ENCODE measurements at places on chromosomes 7 and 10.

- DNase-seq: no peak
Observed at GRCh38 chr10:103543617-103544525, 50.4 kb downstream of the NEURL1 start.

DNA sequence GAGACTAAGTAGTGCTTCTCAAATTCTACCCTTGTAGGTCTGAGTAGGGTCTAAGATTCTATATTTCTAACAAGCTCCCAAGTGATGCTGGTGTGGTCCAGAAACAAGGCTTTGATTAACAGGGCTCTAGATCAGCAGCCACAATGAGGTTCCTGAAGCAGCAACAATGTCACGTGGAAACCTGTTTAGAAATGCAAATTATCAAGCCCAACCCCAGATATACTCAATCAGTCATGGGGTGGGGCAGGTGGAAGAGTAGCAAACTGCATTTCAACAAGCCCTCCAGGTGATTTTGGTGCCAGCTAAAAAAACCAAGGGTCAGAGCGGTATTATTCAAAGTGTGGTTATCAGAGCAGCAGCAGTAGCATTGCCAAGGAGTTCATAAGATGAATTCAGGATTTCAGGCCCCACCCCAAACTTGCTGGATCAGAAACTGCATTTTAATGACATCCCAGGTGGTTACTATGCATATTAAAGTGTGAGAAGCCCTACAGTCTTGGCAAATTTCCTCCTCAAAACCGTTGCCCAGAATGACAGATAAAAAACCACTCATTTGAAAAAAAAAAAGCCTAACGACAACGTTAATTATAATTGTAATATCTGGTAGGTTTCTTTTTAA is 199.2 kb downstream of the AHR start:
- DNase-seq: peak; percentile 43

- peak; percentile 90 for DNase-seq
Observed at GRCh38 chr10:65861249-65861648, 1064.6 kb upstream of the LRRTM3 start.

DNA sequence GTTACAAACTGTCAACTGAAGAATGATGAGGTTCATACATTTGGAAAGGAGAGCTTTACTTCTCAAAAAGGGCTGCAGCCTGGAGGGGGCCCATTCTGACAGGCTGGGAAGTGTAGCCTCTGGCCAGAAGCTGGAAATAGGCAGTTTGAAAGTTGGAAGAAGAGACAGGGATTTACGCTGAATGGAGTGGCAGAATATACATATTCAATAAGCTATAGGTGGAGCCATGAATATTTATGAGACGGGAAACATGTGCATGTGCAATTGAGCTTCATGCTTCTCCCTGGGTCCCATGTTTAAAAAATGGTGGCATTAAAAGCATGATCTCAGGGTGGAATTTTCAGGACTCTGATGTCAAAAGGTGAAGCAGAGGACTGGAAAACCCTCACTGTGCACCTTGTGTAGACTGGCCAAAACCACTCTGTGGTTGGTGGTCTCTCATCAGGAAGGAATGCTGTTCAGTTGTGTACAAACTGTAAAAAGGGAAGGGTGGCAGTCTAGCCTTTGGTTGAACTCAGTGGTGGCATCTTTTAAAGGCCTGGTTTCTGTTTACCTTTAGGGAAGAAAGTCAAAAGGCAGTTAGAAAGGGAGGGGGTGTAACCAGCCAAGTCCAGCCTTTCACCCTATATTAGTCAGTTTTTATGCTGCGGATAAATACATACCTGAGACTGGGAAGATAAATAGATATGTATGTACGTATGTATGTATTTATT is 7.2 kb upstream of the ACTR3B start:
- no peak for DNase-seq

DNA sequence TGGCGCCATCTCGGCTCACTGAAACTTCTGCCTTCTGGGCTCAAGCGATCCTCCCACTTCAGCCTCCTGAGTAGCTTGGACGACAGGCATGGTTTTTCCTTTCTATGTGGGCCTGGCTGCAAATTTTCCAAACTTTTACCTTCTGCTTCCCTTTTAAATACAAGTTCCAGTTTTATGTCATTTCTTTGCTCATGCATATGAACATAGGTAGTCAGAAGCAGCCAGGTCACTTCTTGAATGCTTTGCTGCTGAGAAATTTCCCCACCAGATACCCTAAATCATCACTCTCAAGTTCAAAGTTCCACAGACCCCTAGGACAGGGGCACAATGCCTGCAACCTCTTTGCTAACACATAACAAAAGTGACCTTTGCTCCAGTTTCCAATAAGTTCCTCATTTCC is 21.6 kb upstream of the RPEL1 start:
- no peak for DNase-seq

- DNase-seq: peak; percentile 94
Observed at GRCh38 chr7:111364413-111364812, 197.9 kb downstream of the IMMP2L start.

DNA sequence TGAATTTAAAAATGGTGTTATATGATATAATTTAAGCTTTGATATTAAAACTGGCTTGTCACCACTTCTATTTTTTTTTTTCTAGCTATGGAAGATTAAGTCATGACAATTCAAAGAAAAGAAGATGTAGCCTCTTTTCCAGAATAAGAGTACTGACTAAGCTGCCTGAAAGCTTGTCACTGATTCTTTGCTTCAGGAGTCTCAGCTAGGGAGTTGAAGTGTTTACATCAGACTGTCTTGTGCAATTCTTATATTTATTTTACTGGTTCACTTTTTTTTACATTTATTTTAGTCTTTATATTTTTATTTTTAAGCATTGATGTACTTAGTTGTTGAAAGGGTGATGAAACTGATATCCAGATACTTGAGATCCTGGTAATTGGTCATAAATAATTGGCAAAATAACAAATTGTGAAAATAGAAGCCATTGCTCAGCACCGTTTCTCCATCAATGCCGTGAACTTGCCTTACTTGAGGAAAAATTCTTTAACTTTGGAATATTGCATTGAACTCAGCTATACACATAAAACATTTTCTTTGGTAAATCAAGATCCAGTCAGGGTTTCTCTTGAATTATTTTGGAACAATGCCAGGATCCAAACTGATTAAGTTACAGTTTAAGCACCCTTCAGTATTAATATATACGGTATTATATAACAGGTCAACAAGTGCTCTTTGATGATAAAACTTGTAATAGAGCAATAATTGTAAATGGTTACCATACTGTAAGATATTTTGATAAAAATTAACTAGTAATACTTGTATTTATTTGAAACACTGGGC is 156.4 kb downstream of the PHTF2 start:
- no peak for DNase-seq
